ENCODE measurements at places on chromosomes 7 and 10.

- peak; percentile 51 for DNase-seq
Observed at GRCh38 chr10:47311932-47312662, 10.2 kb upstream of the GDF2 start.

- no peak for DNase-seq
Observed at GRCh38 chr10:124626759-124627380, 117.3 kb downstream of the FAM53B start.

DNA sequence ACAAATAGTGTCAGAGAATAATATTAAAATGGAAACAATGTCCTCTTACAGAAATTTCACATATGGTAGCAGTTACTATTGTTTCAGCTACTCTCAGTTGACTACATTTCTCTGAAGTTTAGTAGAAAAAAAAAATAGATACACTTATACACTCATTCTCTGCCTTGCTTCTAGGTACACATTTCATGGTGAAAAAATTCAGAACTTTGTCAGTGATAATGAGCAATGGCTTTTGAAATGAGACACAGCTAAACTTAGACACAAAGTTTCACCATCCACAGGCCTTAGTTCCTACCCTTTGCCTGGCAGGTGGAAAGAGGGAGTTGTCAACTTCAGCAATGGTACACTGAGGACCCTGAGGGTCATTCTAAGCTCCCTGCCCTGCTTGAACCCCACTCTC lies 69.2 kb downstream of the CPVL start:
- no peak for DNase-seq

GRCh38 chr7:88437132-88437531 lies 130.4 kb upstream of the STEAP4 start:
- DNase-seq, result no peak

DNA sequence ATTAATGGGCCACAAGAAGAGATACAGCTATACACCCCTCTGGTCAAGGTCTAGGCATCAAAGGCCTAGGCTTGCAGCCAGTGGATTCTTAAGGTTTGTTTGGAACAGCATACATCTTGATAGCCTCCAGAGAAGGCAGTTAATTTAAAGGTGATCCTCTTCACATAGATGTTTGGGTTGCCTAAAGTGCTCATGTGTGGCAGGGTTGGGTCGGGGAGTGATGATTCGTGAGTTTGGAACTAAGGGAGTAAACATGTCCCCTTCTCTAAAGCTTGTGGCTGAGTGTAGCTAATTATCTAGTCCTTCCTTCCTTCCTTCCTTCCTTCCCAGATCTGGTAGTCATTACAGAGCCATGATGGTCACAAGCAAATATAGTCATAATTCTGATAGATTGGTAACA lies 12.4 kb downstream of the PCLO start:
- no peak for DNase-seq

DNA sequence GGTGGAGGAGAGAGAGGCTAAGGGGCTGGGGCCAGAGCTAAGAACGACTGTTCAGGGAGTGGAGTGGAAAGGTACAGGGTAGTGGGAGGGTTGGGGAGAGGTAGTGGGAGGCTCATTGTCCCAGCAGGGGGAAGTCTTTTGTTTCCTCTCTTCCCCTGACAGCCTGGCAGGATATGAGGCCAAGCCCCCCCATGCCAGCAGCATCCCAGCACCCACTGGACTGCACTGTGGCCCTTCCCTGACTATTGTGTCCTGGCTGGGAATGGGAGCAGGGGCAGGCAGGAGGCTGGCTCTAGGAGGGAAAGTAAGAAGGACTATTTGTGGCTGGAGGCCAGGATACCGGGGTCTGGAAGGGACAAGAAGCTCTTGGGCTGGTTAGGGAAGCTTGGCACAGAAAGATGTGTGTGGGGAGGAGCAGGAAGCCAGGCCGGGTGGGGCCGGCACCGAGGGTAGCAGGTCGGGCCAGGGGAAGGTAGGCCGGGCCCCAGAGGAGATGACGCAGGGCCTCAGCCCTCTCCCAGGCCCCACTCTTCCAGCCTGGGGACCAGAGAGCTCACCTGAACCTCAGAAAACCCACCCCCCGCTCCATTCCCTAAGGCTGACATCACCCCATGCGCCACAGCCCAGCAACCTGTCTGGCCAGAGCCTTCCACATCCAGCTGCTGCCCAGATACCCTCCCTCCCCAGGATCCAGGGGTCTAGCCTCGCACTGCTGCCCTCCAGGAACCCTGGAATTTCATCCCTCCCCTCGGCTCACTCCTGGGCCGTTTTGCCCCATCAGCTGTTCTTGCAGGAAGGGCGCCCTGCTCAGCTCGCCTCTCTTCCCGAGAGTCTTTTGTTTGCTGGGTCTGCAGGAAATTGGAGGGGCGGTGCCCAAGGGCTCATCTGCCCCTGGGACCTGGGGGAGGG lies 8.8 kb upstream of the EPHB4 start:
- no peak for DNase-seq

GRCh38 chr7:106462365-106462859 lies 177.6 kb upstream of the NAMPT start:
- peak; percentile 37 for DNase-seq

GRCh38 chr7:85927226-85927625 lies 716.5 kb upstream of the GRM3 start:
- no peak for DNase-seq

DNA sequence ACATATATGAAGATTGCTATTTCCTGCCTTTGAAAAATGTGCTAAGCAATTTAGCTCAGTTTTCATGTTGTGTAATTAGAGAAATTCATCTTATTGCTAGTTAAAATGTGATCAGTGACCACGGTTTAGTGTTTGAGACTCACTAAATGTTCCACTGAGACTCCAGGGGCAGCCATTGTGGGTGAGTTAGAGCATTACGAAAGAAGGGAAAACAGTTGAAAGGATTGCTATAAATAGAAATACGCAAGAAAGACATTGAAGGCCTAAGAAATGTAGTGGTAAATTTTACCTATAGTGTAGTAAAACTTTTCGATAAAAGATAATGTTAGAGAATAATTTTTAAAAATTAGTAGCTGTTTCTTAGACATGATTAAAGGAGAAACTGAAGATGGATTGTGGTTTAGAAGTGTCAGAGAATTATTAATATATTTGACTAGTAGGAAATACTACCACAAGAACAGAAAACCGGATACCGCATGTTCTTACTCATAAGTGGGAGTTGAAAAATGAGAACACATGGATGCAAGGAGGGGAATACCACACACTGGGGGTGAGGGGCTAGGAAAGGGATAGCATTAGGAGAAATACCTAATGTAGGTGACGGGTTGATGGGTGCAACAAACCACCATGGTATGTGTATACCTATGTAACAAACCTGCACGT lies 394.5 kb downstream of the SEMA3D start:
- DNase-seq, result no peak

DNA sequence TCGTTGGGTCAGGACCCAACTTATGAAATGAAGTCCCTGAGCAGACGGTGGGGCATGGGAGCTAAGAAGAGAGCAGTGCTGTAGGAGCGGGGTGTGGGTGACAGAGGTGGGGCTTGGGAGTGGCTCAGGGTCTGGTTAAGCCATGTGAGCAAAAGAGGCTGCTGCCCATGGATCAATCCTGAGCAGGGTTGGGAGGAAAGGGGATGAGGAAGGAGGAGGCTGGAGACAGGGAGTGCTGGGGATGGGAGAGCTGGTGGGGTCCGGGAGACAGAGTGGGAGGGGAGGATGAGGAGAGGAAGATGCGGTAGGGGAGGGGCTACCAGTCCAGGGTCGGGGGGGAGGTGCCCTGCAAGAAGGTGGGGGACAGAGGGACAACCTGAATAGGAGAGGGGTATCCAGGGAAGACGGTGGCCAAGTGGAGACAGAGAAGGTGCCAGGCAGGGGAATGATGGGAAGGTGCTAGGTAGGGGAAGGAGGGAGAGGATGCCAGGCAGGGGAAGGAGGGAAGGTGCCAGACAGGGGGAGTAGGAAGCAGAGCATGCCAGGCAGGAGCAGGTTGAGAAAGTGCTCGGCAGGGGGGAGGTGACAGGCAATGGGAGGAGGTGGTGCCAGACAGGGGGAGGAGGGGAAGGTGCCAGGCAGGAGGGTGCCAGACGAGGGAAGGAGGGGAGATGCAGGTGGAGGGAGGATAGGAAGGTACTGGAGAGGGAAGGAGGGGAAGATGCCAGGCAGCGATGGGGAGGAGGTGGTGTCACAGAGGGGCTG lies 27.5 kb upstream of the SMARCD3 start:
- no peak for DNase-seq

- DNase-seq, result peak; percentile 87
Observed at GRCh38 chr10:12512332-12513002, 163.1 kb downstream of the CAMK1D start.

DNA sequence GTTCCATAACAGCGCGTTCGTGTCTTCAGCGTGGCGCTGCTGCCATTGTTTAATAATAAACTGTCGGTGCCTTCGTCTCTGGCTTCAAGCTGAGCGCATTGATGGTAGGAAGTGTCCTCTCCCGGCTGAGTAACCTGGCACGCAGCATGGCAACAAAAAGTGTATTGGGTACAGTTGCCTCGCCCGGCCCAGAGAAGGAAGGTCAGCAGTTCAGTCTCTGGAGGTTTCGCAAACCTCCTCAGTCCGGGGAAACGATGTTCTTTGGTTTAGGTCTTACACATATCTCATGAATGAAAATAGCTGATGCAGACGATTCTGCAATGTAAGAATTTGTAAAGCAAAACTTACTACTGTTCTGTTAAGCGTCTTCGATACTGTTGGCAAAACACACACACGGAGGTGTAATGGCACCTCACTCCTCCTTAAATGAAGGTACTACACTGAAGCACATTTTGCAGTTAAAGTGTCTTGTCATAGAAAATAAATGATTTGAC lies 739 bp upstream of the CCDC186 start:
- peak; percentile 14 for DNase-seq

- no peak for DNase-seq
Observed at GRCh38 chr10:19651549-19651948, 164.7 kb upstream of the PLXDC2 start.

All from DMS79 treated with DMSO at 0.1 percent for 48 hours (cell line).